ENCODE measurements at places on chromosomes 1 and 21. TPM values are rescaled to one million over a fixed set of nuclear protein-coding genes. Genes with fewer than 3 reads are reported as not detected.

Gene ISG15
- 25.1 TPM for total RNA-seq

Gene FAM78B
- 0.31 TPM for total RNA-seq

Gene HPCAL4
- total RNA-seq, result 0.29 TPM

Gene ATP1A4
- total RNA-seq, result not detected

Gene ARHGEF10L
- total RNA-seq, result 8.0 TPM

Gene FGGY
- total RNA-seq, result 2.7 TPM

Gene SLC35F3
- 5.4 TPM for total RNA-seq

Gene FMN2
- 4.4 TPM for total RNA-seq

Gene CDC20
- 204 TPM for total RNA-seq

Gene CHRNB2
- total RNA-seq, result 0.33 TPM

Gene RNF186
- total RNA-seq, result not detected

Gene PRELP
- total RNA-seq, result not detected

Gene PARS2
- 4.2 TPM for total RNA-seq

Gene ERO1B
- total RNA-seq, result 2.8 TPM

Gene PLA2G2F
- total RNA-seq, result not detected

Gene PADI4
- not detected for total RNA-seq

Gene RIPPLY3
- total RNA-seq, result 0.71 TPM

Gene OLFML2B
- 1.0 TPM for total RNA-seq

Gene TMEM269
- total RNA-seq, result 0.08 TPM

Gene VAV3
- 1.4 TPM for total RNA-seq

Gene TCHHL1
- total RNA-seq, result not detected

Gene SLC1A7
- total RNA-seq, result not detected

Gene CD52
- total RNA-seq, result not detected

Gene ESRRG
- total RNA-seq, result not detected
